Purkinje cell (primary cell): ENCODE measurements at places on chromosomes 3 and 15. TPM values are rescaled to one million over a fixed set of nuclear protein-coding genes. Genes with fewer than 3 reads are reported as not detected.

GUCA1C gene
- not detected in 2 replicates for polyA plus RNA-seq

CCR3 gene
- not detected in 2 replicates for polyA plus RNA-seq

AADACL2 gene
- polyA plus RNA-seq: not detected in 2 replicates

HAUS2 gene
- 28.5 and 36.6 TPM in 2 replicates for polyA plus RNA-seq

PLSCR4 gene
- polyA plus RNA-seq: 15.6 and 15.9 TPM in 2 replicates

CHRNA7 gene
- polyA plus RNA-seq: 1.7 TPM in 1 of 2 replicates, not detected in the other
